ENCODE measurements at places on chromosomes 1 and 21. TPM values are rescaled to one million over a fixed set of nuclear protein-coding genes. Genes with fewer than 3 reads are reported as not detected.

Gene OR6K2
- total RNA-seq: not detected

Gene DDI2
- total RNA-seq: 7.4 TPM

DNA sequence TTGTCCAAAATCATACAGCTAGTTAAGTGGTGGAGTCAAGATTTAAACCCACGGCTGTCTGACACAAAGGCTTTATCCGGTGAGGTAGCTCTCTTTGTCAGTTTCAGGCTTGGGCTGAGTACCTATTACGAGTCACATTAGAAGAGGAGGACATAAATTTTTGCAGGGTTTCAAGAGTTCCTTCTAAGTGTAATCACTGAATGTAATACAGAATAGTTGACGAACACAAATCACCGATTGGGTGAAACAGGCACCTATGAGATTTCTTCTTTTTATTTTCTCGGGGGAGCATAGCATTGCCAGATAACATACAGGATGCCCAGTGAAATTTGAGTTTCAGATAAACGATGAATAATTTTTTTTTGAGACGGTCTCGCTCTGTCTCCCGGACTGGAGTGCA is 847 bp downstream of the PSMD4 start:
- peak overlapping the region; percentile 85 for H3K27ac ChIP-seq
- H3K36me3 ChIP-seq: peaks cover 5% of the 10 kb centered on the region
- peaks cover 7% of the 10 kb centered on the region for H3K4me1 ChIP-seq
- DNase-seq: peak; percentile 19

DNA sequence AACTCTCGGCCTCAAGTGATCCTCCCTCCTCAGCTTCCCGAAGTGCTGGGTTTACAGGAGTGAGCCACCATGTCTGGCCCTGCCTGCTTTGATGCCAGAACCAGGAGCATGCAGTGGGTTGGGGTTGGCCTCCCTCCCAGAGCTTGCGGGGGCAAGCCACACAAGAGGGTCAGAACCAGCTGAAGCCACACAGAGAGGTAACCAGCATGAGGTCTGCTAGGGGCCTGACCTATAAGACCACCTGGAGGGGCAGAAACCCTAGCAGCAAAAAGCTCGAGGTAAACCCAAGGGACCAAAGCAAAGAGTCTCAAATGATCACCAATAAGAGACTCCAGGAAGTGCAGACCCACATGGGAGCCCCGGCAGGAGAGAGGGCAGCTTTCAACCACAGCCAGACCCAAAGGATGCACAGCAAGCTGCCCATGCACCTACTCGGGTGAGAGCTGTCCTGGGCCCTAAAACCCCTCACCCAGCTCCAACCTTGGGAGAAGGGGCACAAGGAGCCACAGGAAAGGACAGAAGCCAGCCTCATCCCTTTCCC is 81.2 kb downstream of the TOMM20 start:
- H3K4me1 ChIP-seq: peaks cover 10% of the 10 kb centered on the region
- H3K36me3 ChIP-seq: no peaks in the 10 kb centered on the region
- peak overlapping the region; percentile 73 for H3K27ac ChIP-seq
- no peak for DNase-seq
- H3K27me3 ChIP-seq: no peaks in the 10 kb centered on the region
- H3K4me3 ChIP-seq: no peak overlapping the region

- H3K4me3 ChIP-seq: no peak overlapping the region
- no peaks in the 10 kb centered on the region for H3K36me3 ChIP-seq
- H3K27ac ChIP-seq: no peak overlapping the region
- no peaks in the 10 kb centered on the region for H3K27me3 ChIP-seq
- no peak for DNase-seq
These were observed 43.3 kb upstream of the RABGAP1L start for GRCh38 chr1:174116042-174116441.

- peaks cover 21% of the 10 kb centered on the region for H3K27me3 ChIP-seq
- H3K27ac ChIP-seq: no peak overlapping the region
- DNase-seq: no peak
- H3K36me3 ChIP-seq: no peaks in the 10 kb centered on the region
These were observed 7.6 kb downstream of the MAN1C1 start for GRCh38 chr1:25624156-25624555.

DNA sequence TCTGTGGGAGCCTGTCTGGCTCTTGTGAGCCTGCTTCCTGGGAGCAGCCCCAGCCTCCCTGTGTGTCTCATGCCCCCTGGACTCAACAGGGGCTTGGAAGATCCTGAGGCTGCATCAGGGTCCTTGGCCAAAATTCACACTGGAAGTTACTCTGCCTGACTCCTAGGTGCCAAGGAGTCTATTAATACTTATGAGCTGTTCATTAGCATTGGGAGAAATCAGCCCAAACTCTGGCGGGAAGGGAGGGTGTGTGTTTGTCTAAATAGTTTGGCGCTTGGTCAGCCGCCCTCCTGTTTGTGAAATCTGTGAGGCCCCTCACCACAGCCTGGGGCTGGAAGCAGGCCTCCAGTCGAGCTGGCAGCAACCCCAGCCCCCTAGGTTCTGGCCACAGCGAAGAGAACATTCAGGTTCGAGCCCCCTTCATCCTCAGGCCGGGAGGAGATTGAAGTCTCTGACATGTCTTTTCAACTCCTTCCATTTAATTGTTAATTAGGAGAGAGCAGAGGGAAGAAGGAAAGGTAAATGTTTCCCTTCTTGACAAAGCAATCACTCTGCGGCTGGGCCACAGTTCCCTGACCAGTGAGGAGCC is 82.1 kb upstream of the F3 start:
- H3K27ac ChIP-seq: no peak overlapping the region
- no peak overlapping the region for H3K4me3 ChIP-seq
- DNase-seq: no peak
- H3K36me3 ChIP-seq: no peaks in the 10 kb centered on the region
- no peaks in the 10 kb centered on the region for H3K4me1 ChIP-seq

DNA sequence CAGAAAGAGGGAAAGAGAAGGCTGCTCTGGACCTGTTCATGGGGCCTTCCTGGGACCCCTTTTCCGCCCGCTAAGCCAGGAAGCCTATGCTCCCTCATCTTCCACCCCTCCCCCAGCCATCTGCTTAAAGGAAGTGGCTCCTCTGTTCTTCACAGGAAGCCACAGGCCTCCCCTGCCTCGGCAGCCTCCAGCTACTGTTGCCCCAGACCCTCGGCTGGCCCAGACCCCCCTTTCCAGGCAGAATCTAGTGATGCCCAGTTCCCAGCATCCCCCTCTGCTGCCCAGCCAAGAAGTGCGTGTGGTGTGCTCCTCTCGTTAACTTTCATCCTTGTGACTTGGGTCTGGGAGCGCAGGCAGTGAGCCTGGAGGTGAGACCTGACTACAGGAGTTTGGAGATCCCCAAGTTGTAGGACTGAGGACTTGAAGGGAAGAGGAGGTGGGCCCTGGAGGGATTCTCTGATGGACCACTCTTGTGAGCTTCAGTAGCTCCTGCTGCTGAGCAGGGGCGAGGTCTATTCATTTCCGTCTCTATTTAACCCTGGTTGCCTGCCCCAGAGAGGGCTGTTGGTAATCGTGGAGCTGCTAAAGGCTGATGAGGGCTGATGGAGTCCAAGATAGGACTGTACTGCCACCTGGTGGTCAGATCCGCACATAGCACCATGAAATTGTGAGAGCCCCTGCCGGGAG is 9.1 kb downstream of the IFI6 start:
- peak overlapping the region; percentile 93 for H3K27ac ChIP-seq
- no peaks in the 10 kb centered on the region for H3K27me3 ChIP-seq
- peaks cover 31% of the 10 kb centered on the region for H3K4me1 ChIP-seq
- peak; percentile 98 for DNase-seq
- H3K4me3 ChIP-seq: peak overlapping the region; percentile 40
- H3K36me3 ChIP-seq: peaks cover 24% of the 10 kb centered on the region
